NAMALWA (cell line): ENCODE measurements at places on chromosomes 7 and 10.
A peak's percentile ranks its signal among the peaks of the same experiment; 100 is the strongest.

GRCh38 chr7:131164025-131164925 is 163.4 kb upstream of the MKLN1 start:
- DNase-seq, result no peak

DNA sequence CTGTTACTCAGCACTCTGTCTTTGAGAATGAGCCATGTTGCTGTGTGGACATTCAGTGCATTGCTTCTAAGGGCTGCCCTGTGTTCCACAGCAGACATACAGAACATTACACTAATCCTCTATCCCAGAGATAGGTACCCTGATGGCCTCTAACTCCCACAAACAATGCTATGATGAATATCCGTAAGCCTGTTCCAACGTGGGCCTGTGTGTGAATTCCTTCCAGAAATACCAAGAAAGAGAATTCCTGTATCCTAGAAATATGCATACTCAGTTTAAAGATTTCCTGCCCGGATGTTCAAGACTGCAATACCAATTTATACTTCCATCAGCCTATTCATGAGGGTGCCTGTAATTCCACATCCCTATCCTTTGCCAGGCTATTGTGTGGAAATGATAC is 21.3 kb upstream of the ST8SIA6 start:
- no peak for DNase-seq

GRCh38 chr10:71395621-71396020 is 1.1 kb upstream of the CDH23 start:
- DNase-seq, result no peak

DNA sequence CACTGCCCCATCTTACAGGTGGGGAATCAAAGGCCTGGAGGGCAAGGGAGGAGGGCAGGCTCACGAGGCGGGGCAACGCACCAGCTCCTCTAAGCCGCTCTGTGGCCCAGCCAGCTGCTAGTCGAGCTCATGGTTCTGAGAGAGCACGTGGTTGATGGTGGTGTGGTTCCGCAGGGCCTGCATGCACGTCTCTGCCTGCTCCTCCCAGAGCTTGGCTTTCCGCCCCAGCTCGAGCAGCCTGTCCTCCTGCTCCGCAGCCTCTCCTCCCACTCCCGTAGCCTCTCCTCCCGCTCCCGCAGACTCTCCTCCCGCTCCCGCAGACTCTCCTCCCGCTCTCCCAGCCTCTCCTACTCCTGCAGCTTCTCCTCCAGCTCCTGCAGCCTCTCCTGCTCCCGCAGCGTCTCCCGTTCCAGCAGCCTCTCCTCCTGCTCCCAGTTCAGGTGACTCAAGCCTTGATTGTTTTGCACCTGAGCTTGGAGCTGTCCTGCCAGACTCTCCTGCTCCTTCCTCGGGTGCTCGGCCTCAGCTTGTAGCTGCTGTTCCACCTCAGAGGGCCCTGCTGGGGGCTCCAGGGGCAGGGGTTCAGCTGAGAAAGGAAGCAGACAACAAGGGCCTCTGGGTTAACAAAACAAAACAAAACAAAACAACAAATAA is 19.1 kb upstream of the MTPAP start:
- DNase-seq, result no peak

DNA sequence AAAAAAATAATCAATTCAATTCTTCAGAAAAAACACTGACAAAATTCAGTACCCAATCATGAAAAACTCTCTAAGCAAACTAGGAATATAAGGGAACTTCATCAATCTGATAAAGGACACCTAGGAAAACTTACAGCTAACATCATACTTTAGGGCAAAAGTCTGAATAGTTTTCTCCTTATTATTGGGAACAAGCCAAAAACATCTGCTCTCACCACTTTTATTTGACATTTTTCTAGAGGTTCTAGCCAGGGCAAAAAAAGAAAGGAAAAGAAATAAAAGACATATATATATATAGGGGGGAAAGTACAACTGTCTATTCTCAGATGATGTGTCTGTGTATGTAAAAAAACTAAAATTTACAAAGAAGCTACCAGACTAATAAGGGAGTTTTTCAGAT is 19.0 kb downstream of the CDK6 start:
- no peak for DNase-seq

- no peak for DNase-seq
Measured at GRCh38 chr7:2688409-2689342, 674 bp downstream of the AMZ1 start.

- DNase-seq, result peak; percentile 68
Measured at GRCh38 chr7:143002106-143002505, 24.8 kb downstream of the OR9A2 start.

- no peak for DNase-seq
Measured at GRCh38 chr7:96973986-96974385, 31.4 kb upstream of the DLX6 start.

DNA sequence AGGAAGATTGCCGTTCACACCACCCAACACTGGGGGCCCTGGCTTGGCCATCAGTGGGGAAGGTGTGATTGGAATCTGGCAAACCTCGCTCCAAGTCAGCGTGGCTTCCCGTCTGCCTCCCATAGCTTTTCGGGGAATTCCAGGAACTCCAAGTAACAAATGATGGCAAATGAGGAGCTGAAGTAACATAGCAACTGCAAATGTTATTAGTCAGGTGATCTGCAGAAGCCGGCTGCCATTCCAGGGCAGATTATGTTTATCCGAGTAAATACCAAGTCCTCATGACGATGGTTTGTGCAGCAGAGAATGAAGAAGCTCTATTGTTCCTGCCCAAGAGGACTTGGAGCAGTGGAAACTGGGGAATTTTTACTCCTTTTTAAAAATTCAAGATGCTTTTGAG is 270.5 kb upstream of the PODXL start:
- no peak for DNase-seq

DNA sequence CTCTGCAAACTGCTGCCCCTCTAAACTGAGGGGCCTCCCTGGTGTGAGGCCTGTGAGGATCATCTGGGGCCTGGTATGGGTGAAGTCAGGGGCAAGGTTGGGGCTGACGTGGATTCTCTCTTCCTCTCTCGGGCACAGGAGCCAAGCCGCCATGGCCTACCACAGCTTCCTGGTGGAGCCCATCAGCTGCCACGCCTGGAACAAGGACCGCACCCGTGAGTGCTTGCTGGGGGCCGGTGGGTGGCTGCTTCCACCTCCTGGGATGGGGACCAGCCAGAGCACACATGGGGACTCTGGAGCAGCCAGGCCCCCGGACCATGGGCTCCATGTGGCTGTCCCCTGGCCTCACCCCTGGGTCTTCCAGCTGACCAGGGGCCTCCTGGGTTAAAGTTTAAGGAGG is 11.0 kb downstream of the ARPC1B start:
- no peak for DNase-seq
